Naive thymus-derived CD8-positive, alpha-beta T cell (primary cell): ENCODE measurements at places on chromosomes 1 and 21. TPM values are rescaled to one million over a fixed set of nuclear protein-coding genes. Genes with fewer than 3 reads are reported as not detected.

RAD54L gene
- not detected for polyA plus RNA-seq

NEXN gene
- 0.36 TPM for polyA plus RNA-seq

OR2T35 gene
- polyA plus RNA-seq, result not detected

LCE1A gene
- not detected for polyA plus RNA-seq

OR2W3 gene
- not detected for polyA plus RNA-seq

DCDC2B gene
- polyA plus RNA-seq, result not detected

GNB1 gene
- polyA plus RNA-seq, result 45.9 TPM

CLCNKA gene
- polyA plus RNA-seq, result not detected

TTC39A gene
- not detected for polyA plus RNA-seq

CYP4B1 gene
- not detected for polyA plus RNA-seq

AVPR1B gene
- not detected for polyA plus RNA-seq

MMEL1 gene
- polyA plus RNA-seq, result 9.6 TPM

FAM72C gene
- not detected for polyA plus RNA-seq

NBPF9 gene
- polyA plus RNA-seq, result 7.6 TPM

HAPLN2 gene
- polyA plus RNA-seq, result not detected

GPA33 gene
- polyA plus RNA-seq, result 9.1 TPM

TSPAN1 gene
- not detected for polyA plus RNA-seq

NECTIN4 gene
- polyA plus RNA-seq, result not detected

ERG gene
- not detected for polyA plus RNA-seq

TCHH gene
- not detected for polyA plus RNA-seq

CFHR5 gene
- polyA plus RNA-seq, result not detected

RGS5 gene
- polyA plus RNA-seq, result 3.8 TPM

OTUD3 gene
- polyA plus RNA-seq, result 0.95 TPM

COL8A2 gene
- 0.15 TPM for polyA plus RNA-seq

INPP5B gene
- polyA plus RNA-seq, result 18.5 TPM
